Stimulated activated naive B cell treated with anti-CD40 and anti-IgM and Interleukin-4, amounts not matched to agents 10 μg/mL and 1 μg/mL and 100 μg/mL, for 72 hours (primary cell): ENCODE measurements at places on chromosomes 12 and 14.

DNA sequence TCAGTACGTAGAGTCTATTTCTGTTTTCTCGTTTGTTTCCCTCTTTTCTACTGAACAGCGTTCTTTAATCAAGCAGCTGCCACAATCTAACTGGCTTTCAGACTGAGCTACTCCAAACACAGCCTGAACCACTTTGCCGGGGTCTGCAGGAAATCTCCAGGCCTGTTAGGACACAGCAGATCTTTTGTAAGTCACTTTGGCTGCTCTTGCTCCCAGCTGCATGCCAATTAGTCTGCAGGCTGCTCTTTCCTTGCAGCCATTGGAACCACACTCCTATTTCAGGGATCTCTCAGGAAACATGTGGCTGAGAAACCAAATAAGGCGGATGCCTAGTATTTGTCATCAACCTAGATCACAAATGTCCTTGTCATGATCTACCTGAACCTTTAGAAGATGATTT, 73.6 kb downstream of the TMTC1 start:
- no peaks in the 10 kb centered on the region for H3K36me3 ChIP-seq
- no peak for DNase-seq
- no peaks in the 10 kb centered on the region for H3K27me3 ChIP-seq
- H3K4me3 ChIP-seq = no peak overlapping the region
- H3K27ac ChIP-seq = no peak overlapping the region

DNA sequence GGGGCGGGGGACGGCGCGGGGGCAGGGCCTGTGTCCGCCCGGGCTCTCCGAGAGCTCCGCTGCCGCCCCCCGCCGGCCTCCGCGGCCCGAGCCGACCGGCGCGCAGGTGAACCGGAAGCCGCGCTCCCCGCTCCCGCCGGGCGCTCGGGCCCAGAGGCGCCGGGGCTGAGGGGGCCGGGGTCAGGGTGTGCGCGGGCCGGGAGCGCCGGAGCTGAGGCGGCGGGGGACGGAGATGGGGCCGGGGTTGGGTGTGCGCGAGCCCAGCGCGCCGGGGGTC, 431 bp downstream of the HIP1R start:
- no peak overlapping the region for H3K4me3 ChIP-seq
- H3K36me3 ChIP-seq = peaks cover 17% of the 10 kb centered on the region
- no peak for DNase-seq

DNA sequence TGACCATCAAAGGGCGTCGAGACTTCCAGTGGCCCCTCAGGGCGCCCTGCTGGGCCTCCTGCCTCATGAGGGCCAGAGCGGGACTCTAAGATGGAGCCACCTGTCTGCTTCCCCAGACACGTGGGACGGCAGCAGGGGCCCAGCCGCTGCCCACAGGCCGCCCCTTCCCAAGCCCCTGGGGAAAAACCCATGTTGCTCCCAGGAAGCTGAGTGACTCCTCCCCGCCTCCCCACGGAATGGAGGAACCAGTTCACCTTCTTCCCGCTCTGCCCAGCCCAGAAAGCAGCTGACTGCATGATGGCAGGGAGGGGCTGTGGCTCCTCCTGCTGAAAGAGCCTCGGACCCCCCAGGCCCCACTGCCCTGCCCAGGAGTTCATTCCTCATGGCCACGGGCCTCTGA, 14.9 kb downstream of the RAB35 start:
- H3K4me1 ChIP-seq = peaks cover 55% of the 10 kb centered on the region
- H3K27ac ChIP-seq = peak overlapping the region; percentile 90
- DNase-seq = no peak

GRCh38 chr12:84594157-84594556, 318.4 kb downstream of the SLC6A15 start:
- no peak for DNase-seq
- no peak overlapping the region for H3K27ac ChIP-seq
- no peaks in the 10 kb centered on the region for H3K36me3 ChIP-seq
- H3K27me3 ChIP-seq = no peaks in the 10 kb centered on the region
- H3K4me3 ChIP-seq = no peak overlapping the region

DNA sequence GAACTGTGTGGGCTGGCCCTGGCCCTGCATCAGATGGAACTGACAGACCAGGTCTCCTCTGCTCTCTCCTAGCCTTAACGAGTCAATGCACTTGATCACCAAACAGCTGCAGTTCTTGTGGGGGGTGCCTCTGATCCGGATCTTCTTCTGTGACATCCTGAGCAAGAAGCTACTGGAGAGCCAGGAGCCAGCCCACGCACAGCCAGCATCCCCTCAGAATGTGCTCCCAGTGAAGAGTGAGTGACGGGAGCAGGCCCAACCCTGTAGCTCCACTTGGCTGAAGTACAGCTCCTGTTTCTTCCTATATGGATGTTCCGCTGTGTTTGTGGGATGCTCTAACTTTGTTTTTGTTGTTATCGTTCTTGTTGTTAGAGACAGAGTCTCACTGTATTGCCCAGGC, 23.9 kb downstream of the UBE3B start:
- H3K27ac ChIP-seq = no peak overlapping the region
- peaks cover 49% of the 10 kb centered on the region for H3K36me3 ChIP-seq
- H3K4me1 ChIP-seq = no peaks in the 10 kb centered on the region
- no peaks in the 10 kb centered on the region for H3K27me3 ChIP-seq
- no peak overlapping the region for H3K4me3 ChIP-seq
- no peak for DNase-seq

- H3K27ac ChIP-seq = no peak overlapping the region
- H3K36me3 ChIP-seq = peaks cover 4% of the 10 kb centered on the region
- H3K4me1 ChIP-seq = no peaks in the 10 kb centered on the region
- no peak for DNase-seq
Measured at GRCh38 chr12:124578445-124578844, 11.0 kb upstream of the NCOR2 start.

DNA sequence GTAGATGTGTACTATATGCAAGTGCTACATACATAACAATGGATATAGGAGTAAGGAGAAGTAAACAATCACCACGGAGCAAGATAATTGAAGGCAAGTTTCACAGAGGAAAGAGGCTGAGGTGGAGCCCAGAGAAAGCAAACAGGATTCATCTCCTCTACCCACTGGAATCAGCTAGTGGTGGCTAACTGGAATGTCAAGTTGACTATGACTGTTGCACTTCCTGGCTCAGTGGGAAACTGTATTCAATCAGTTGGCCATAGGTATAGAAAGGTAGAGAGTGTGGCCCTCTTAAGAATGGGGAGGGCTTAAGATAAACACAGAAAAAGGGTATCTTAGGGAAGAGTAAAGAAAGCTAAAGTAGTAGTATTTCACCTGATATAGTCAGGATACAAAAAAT, 62.4 kb downstream of the MAP4K5 start:
- DNase-seq = no peak
- H3K27ac ChIP-seq = no peak overlapping the region
- H3K4me1 ChIP-seq = no peaks in the 10 kb centered on the region
- H3K27me3 ChIP-seq = no peaks in the 10 kb centered on the region
- no peak overlapping the region for H3K4me3 ChIP-seq

DNA sequence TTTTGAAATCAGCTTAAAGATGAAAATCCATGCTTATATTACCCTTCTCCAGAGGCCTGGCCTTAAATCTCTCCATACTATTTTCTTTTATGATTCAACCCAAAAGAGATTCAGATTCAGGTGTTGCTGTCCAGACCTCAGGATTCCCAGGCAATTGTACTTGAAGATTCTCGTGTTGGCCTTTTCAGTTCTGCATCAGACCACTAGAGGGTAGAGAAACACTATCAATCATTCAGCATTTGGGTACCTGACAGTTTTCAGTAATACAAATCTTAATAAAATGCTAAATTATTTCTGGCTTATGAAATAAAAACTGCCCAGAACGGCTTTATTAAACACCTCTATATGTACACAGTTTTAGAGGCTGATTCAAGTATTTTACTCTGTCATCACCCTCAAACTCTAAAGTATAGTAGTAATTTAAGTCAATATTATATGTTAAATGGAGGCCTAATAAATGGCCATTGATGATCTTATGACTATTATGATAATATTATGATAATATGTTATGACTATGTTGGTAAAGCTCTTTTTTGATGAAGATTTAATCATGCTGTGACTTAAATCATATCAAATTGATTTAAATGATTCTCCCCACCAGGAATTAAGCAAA, 301.1 kb downstream of the DUSP6 start:
- no peak overlapping the region for H3K27ac ChIP-seq
- H3K4me1 ChIP-seq = no peaks in the 10 kb centered on the region
- DNase-seq = peak; percentile 11
- no peaks in the 10 kb centered on the region for H3K27me3 ChIP-seq
- H3K4me3 ChIP-seq = no peak overlapping the region
- peaks cover 7% of the 10 kb centered on the region for H3K36me3 ChIP-seq

DNA sequence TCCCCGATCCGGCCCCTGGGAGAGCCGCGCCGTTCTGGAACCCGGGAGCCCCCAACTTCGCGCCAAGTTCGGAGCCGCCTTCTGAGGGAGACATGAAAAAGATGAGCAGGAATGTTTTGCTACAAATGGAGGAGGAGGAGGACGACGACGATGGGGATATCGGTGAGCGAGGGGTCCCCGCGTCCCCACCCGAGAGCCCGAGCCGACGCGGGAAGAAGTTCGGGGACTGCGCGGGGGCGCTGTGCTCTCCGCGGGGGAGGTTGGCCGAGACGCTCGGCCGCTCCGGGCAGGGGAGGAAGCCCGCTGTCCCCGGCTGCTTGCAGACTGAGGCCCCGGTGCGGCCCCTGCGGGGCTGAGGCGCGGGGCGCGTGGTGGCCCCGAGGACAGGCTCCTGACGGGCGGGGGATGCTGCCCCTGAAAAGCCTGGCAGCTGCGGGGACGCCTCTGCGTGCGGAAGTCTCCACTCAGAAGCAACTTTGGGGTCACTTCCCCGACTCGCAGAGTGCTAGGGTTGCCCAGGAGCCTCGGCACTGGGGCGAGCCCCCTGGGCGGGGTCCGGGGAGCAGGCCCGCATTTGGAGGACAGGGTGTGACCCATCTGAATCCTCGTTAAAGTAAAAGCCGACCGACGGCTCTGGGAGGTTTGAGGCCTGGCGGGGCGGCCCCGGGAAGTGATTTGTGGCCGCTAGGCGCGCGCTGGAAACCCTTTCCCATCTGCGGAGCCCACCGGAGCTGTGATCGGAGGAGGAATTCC, 511 bp downstream of the ANO6 start:
- no peaks in the 10 kb centered on the region for H3K27me3 ChIP-seq
- no peaks in the 10 kb centered on the region for H3K36me3 ChIP-seq
- peak overlapping the region; percentile 89 for H3K4me3 ChIP-seq
- DNase-seq = peak; percentile 43
- peaks cover 17% of the 10 kb centered on the region for H3K4me1 ChIP-seq

GRCh38 chr12:2300886-2301285, 248.1 kb downstream of the CACNA1C start:
- H3K4me3 ChIP-seq = no peak overlapping the region
- no peak for DNase-seq
- H3K27ac ChIP-seq = no peak overlapping the region
- no peaks in the 10 kb centered on the region for H3K27me3 ChIP-seq

GRCh38 chr14:84806622-84807021, 723.3 kb upstream of the FLRT2 start:
- H3K27me3 ChIP-seq = no peaks in the 10 kb centered on the region
- DNase-seq = no peak
- no peaks in the 10 kb centered on the region for H3K36me3 ChIP-seq
- H3K27ac ChIP-seq = no peak overlapping the region
- no peaks in the 10 kb centered on the region for H3K4me1 ChIP-seq

- no peak overlapping the region for H3K4me3 ChIP-seq
- H3K36me3 ChIP-seq = peaks cover 25% of the 10 kb centered on the region
- DNase-seq = no peak
- peaks cover 13% of the 10 kb centered on the region for H3K4me1 ChIP-seq
- no peaks in the 10 kb centered on the region for H3K27me3 ChIP-seq
Measured at GRCh38 chr14:73286598-73286997, 49.3 kb downstream of the PAPLN start.

- H3K4me3 ChIP-seq = no peak overlapping the region
- no peak overlapping the region for H3K27ac ChIP-seq
- DNase-seq = no peak
- H3K36me3 ChIP-seq = no peaks in the 10 kb centered on the region
- no peaks in the 10 kb centered on the region for H3K4me1 ChIP-seq
Measured at GRCh38 chr12:47017901-47018475, 61.4 kb upstream of the PCED1B start.

DNA sequence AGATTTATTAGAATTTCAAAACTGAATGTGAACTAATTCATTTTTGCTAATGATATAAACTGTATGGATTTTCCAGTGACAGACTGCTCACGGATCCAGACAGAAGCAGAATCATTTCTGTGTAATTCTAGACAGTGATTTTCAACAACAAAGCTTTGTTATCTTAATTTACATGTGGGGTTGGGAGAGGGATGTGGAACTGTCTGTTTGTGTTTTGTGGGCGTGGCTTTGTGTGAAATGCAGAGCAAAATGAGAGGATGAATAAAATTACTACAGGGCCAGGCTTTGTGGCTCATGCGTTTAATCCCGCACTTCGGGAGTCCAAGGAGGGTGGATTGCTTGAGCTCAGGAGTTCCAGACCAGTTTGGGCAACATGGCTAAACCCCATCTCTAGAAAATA, 834.7 kb downstream of the GALC start:
- no peaks in the 10 kb centered on the region for H3K4me1 ChIP-seq
- H3K27me3 ChIP-seq = no peaks in the 10 kb centered on the region

- H3K27me3 ChIP-seq = no peaks in the 10 kb centered on the region
- H3K4me1 ChIP-seq = peaks cover 9% of the 10 kb centered on the region
Measured at GRCh38 chr14:34912966-34913365, 37.8 kb upstream of the BAZ1A start.

- no peak for DNase-seq
- H3K36me3 ChIP-seq = no peaks in the 10 kb centered on the region
- H3K4me3 ChIP-seq = no peak overlapping the region
Measured at GRCh38 chr14:74982661-74983060, 20.1 kb upstream of the EIF2B2 start.

- no peak overlapping the region for H3K27ac ChIP-seq
- no peaks in the 10 kb centered on the region for H3K27me3 ChIP-seq
- DNase-seq = peak; percentile 41
- H3K4me3 ChIP-seq = no peak overlapping the region
Measured at GRCh38 chr12:109597795-109598427, 24.3 kb downstream of the MVK start.
